Activated naive CD4-positive, alpha-beta T cell treated with Interleukin-2 at 50 U/mL for 16 hours (primary cell): ENCODE measurements at places on chromosomes 16 and 17.

GRCh38 chr16:57810197-57811031 lies 8.1 kb upstream of the KIFC3 start:
- peak; percentile 86 for DNase-seq

GRCh38 chr17:72733619-72734282 lies 358.7 kb downstream of the SLC39A11 start:
- DNase-seq = no peak

DNA sequence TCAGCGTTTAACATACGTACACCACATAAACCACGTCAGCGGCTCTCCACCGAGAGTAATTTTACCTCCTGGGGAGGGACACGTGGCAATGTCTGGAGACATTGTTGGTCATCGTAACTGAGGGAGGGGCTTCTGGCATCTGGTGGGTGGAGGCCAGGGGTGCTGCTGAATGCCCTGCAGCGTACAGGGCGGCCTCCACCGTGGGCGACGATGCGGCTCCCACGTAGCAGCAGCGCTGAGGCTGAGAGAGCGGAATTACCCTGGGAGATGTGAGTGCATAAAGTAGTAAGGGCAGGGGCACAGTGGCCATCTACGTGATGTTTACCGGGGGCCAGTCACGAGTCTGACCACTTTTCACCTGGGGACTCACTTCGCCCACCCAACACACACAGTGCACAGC lies 212.4 kb downstream of the RBFOX3 start:
- DNase-seq = no peak

DNA sequence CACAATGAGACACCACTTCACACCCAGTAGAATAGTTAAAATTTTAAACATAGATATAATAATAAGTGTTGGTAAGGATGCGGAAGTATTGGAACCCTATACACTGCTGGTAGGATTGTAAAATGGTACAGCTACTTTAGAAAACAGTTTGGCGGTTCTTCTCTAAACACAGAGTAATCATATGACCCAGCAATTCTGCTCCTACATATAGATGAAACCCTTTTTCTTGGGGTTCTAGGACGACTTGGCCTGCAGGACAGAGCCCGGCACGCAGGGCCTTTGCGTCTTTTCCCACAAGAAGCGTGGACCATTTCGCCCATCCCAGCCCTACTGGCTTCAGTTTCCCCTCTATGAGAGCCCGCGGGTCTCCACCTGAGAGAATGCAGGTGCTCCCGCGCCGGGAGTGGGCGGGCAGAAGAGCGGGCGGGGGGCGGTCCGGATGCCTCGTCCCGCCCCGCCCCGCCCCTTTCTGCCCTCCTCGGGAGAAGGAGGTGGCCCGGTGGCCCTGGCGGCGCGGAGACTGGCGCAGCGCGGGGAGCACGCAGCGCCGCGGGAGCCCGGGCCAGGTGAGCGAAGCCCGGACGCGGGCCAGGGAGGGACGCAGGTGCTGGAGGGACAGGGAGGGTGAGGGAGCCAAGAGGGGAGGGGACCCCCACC lies at the start of gene SDR42E2:
Gene SDR42E2, plus strand, starts transcription at position 508 of the 657 bp plus-strand sequence. CDS start 3,077 bp downstream, outside the sequence.
- DNase-seq = peak; percentile 39

DNA sequence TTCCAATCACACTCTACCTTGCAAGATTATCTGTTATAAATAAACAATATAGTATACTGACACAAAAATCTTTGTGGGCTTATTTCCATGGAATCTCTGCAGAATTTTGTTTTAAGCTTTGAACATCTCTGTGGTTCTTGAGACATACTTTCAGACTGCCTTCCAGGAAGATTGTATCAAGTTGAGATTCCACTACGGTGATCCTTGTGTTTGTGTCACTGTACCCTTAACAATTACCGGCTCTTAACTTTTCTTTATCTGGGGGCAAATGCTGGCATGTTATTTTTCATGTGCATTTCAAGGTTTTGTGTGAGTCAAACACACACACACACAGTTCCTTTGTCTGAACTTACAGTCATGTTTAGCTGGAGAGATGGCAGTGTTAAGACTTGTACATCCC lies 472.7 kb upstream of the HSBP1 start:
- DNase-seq = no peak

- DNase-seq = no peak
These were observed 29.2 kb upstream of the SKAP1 start for GRCh38 chr17:48459070-48459844.

GRCh38 chr17:56111706-56112485 lies 41.4 kb upstream of the ANKFN1 start:
- no peak for DNase-seq

- DNase-seq = no peak
These were observed 13.2 kb downstream of the MGAT5B start for GRCh38 chr17:76881408-76881807.

DNA sequence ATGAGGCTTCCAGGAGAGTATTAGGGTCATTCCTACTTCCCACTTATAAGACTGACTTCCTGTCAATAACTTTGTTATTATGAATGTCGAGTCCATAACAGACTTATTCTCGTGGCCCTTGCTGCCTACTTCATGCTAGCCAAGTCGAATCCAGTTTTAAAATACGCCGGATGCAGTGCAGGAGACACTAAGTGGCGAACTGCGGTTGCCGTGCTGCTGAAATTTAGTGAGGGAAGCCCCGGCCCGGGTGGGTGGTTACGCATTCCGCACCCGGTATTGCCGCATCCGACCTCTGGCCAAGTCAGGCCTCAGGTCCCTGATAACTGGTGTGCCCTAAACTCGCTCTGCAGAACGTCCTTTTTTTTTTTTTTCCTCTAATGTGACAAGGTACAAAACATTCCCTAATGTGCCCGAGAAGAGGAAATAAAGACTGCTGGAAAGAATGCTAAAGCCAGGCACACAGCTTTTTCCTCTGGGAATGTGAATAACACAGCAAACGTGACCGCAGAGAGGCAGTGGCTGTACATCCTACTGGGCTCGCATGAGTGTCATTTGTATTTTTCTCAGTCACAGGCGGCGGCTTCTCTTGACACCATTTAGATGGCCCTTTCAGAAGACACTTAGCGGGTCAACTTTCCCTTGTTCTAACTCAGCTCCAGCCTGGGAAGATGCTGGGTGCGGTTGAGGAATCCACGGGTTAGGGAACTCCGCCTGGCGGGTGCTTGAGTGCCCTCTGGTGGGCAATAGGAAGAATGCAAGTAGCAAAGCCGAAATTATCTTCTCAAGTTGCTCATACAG lies 7.1 kb upstream of the AKTIP start:
- peak; percentile 47 for DNase-seq

- no peak for DNase-seq
These were observed 62.4 kb downstream of the VMP1 start for GRCh38 chr17:59769887-59770286.

- DNase-seq = no peak
These were observed 6.1 kb downstream of the DRC3 start for GRCh38 chr17:17978481-17979424.

- DNase-seq = no peak
These were observed 33.8 kb downstream of the ZCCHC14 start for GRCh38 chr16:87459027-87459426.

GRCh38 chr16:14436401-14436955 lies 193.6 kb downstream of the PARN start:
- no peak for DNase-seq

DNA sequence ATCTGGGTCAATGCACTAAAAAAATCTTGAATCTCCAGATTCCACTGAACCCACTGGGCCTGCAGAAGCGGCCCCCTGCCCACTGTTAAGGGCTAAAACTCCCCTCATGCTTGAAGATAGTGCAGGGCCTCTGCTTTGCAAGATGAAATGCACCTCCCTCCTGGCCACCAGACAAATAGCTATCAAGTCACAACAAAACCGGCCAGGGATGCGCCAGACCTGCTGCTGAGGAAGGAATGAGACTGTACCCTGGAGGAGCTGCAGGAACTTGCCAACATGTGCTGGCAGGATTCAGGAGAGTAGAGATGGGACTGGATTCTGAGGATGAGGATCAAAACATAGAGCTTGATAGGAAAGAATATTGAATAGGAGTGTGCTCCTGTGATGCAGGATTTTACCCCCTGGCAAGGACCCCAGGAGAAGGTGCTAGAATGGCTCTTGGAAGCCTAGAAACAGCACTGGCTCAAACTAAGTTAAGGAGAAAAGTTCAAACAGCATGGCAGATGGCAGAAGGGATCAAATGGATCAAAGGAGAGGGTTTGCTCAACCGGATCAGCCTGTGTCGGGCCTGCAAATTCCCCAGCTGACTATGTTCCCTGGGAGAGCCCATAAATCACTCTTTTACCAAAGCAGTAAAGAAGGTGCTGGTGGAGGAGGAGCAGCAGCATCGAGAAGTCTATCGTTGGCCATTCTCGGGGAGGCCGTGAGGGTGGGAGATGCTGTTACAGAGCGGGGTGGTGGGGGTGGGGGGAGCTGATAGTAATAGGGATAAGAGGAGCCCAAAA lies 27.2 kb upstream of the XYLT2 start:
- no peak for DNase-seq

GRCh38 chr17:30580916-30581315 lies 103.7 kb downstream of the GOSR1 start:
- DNase-seq = no peak

- no peak for DNase-seq
These were observed 188.0 kb upstream of the AXIN2 start for GRCh38 chr17:65749479-65749878.

DNA sequence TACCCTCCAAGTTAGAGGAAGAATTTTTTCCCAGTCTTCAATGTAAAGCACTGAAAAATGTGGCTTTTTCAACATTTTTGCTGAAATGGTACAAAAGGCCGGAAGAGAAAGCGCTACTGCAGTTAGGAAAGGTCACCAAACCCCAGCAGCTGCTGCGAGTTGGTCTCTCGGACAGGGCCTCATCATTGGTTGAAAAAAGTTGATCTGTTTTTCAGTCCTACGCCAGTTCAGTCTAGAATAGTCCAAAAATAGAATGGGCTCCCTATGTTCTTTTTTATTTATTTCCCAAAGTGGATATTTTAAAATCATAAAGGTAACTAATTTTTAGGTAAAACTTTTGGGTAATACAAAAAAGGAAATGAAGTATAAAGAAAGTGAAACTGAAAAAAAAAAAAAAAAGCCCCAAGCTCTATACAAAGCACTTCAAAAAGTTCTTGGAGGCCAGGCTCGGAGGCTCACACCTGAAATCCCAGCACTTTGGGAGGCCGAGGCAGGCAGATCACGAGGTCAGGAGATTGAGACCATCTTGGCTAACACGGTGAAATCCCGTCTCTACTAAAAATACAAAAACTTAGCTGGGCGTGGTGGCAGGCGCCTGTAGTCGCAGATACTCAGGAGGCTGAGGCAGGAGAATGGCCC lies 17.4 kb downstream of the ADAP2 start:
- no peak for DNase-seq
